Ovary (tissue), 10 donors: ENCODE measurements at places on chromosomes 2 and 18. TPM values are rescaled to one million over a fixed set of nuclear protein-coding genes. Genes with fewer than 3 reads are reported as not detected.

DNA sequence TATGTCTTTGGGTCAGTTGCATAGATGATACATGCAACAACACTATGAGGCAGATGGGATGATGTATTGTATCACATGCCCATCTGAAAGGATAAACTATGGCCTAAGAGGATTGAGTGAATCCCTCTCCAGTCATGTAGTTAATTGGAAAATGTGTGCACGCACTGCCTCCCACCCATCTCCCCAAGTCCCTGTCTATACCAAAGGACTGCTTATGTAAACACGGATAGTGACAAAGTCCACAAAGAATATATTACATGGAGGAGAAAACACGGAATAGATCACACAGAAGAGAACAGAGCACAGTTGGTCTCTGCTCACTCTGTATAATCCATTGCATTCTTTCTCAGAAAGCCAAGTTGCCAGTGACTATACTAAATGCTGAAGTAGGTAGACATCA, 82.4 kb downstream of the NCKAP5 start:
- DNase-seq: no peak

GRCh38 chr2:3545788-3546478, 12.2 kb downstream of the RNASEH1 start:
- no peak for DNase-seq

DNA sequence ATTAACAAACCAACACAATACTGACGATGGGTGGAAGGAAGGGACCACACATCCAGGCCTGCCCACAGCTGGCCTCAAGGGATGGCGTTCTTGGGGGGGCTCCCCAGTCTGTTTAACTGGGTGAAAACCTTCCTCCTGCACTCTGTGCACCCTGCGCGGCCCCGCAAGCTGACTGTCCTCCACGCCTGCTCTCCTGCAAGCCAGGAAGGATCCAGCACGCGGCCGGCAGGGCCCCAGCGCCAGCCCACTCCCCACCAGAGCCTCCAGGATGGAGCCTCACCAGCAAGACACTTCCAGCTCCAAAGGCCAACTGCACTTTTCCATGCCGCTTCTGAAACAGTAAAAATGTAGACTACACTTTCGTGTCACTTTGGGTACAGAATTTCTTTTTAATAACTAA, 135.1 kb downstream of the ZNF516 start:
- DNase-seq: no peak

- DNase-seq: no peak
These were observed 71.4 kb upstream of the FAM98A start for GRCh38 chr2:33670392-33670937.

GRCh38 chr2:226172309-226172708, 627.3 kb downstream of the IRS1 start:
- no peak for DNase-seq

GRCh38 chr2:48048476-48049171, 142.3 kb upstream of the FBXO11 start:
- no peak for DNase-seq

DNA sequence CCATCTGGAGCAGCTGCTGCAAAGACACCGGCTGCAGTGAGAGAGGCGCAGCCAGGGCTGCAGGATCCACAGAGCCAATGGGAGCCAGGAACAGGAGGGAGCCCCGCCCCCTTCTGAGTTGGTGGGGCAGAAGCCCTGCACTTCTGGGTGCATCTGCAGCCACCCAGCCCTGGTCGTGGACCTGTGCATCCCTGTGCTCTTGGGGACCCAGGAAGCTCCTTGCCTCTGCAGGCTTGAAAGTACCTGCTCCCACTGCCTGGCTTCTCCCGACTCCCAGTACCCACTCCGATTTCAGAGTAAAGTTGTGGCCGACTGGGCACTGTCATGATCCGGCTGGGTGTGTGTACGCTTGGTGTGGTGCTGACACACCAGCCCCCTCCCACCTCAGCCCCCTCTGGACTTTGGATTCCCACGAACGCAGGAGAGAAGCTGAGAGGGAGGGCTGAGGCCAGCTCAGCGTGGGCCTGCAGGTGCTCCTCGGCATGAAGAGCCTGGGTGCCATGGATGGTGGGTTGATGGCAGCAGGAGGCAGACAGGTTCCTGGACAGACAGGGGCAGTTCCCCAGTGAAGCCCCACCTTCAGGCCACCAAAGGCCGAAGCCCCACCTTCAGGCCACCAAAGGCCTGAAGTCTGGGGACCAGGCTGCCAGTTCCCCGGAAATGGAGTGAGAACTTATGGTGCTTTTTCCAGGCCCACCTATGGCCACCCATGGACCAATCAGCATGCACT, 34.9 kb downstream of the LRRTM4 start:
- no peak for DNase-seq

- no peak for DNase-seq
These were observed 31.6 kb upstream of the SNORC start for GRCh38 chr2:232838406-232838874.

DNA sequence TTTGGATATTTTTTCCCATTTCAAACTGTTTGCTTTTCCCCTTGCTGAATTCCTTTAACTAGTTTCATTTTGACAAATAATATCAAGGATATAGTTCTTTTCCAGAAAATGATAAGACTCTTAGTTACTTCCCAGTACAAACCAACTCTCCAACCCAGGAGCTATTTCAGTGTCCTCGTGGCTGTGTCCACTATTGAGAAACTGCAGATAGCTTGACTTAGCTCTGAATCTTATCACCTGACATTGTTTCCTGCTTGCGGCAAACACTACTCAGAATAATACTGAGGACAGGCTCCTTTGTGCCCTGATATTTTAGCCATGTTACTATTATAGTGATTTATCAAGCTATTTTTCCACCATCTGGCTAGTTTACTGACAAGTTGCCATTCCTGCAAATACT, 74.6 kb downstream of the KLF7 start:
- DNase-seq: no peak

- no peak for DNase-seq
These were observed 98.0 kb downstream of the CCDC138 start for GRCh38 chr2:108884619-108885018.

- no peak for DNase-seq
These were observed 4.6 kb downstream of the ACMSD start for GRCh38 chr2:134842930-134843490.

DNA sequence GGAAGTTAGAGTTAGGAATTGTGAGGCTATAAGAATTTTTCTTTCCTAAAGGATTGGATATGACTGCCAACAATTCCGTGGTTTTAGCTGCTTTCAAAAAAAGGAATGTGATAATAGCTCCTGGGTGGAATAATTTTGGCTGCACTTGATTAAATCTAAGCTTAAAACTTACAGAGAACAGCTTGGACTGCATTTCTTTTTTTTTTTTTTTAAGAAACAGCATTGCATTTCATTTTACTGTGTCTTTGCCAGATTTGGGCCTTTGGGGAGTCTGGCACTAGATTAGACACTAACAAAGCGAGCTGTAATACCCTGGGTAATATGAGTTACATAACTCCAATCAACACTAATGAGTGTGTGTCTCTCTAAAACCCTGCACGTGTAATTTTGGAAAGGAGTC, 37.8 kb upstream of the ZNF397 start:
- DNase-seq: no peak

DNA sequence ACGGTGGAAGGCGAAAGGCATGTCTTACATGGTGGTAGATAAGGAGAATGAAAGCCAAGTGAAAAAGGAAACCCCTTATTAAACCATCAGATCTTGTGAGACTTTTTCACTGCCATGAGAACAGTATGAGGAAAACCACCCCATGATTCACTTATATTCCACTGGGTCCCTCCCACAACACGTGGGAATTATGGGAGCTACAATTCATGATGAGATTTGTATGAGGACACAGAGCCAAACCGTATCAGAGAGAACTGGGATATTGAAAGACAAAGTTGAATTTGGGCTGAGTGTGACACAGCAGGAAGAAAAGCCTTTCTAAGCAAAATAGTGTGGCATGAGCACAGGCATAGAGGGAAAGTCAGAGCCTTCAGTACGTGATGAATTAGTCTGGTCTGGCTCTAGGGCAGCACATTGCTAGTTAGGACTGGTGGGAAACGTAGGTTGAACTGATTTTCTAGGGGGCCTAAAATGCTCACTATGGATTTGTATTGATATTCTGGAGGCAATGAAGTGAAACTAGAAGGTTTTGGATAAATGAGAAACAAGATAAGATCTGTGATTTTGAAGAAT, 84.8 kb upstream of the RND3 start:
- DNase-seq: no peak

GRCh38 chr18:33579349-33580215, 1.6 kb downstream of the ASXL3 start:
- no peak for DNase-seq

- DNase-seq: no peak
These were observed 290.8 kb upstream of the TANK start for GRCh38 chr2:160869411-160869810.

DNA sequence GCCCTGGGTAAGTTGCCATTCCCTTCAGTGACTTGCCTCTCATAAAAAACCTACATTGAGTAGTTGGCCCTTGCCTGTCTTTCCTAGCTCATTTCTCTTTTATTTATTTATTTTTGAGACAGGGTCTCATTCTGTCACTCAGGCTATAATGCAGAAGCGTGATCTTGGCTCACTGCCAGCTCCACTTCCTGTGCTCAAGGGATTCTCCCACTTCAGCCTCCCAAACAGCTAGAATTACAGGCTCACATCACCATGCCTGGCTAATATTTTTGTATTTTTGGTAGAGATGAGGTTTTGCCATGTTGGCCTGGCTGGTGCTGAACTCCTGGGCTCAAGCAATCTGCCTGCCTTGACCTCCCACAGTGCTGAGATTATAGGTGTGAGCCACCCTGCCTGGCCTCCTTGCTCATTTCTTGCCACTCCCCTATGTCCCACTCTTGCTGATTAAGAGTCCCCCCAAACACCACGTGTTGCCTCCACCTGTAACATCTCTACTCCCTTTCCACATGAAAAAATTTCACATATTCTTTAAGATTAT, 12.6 kb downstream of the EVA1A start:
- DNase-seq: no peak

GRCh38 chr2:60334610-60335009, 218.8 kb downstream of the BCL11A start:
- no peak for DNase-seq

- no peak for DNase-seq
These were observed 82.9 kb downstream of the DNAH7 start for GRCh38 chr2:195985741-195986140.

DNA sequence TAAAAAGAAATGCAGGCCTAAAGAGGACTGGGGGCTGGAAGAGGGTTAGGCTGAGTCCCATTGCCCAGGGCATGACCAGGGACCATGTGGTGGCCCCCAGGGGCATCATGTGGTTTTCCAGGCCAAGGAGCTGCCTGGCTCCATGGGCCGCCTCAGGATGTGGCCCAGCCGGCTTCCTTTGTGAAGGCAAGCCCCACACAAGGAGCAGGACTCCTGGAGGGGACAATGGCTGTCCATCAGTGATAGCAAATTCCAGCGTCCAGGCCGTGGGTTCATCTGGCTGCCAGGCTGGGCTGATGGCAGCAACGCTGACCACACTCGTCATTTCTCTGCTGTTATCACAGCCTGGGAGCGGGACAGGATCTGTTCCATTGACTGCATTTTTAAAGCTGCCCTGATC, 82.5 kb downstream of the GBX2 start:
- DNase-seq: no peak

DNA sequence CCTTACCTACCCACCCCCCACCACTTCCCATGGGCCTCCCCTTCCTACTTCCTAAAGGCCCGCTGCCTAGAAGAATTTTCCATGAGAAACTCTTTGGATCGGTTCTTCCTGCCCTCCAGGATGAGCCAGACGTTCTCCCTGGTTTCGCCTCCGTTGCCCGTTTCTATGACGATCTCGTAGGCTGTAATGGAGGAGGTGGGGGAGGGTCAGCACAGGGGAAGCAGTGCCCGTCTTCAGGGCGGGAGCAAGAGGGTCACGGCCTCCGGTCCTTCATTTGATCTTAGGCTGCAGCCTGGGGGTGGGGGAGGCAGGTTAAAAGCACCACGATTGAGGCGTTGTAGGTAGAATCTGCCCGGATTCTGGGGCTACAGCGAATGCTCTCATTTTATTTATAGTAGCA, 172.0 kb downstream of the LOXHD1 start:
- DNase-seq: no peak

GRCh38 chr2:43293744-43294695, 67.6 kb upstream of the ZFP36L2 start:
- DNase-seq: no peak

GRCh38 chr18:31450409-31450808, 2.9 kb downstream of the DSG3 start:
- no peak for DNase-seq

GRCh38 chr2:88600038-88600465, 27.2 kb downstream of the EIF2AK3 start:
- DNase-seq: no peak

DNA sequence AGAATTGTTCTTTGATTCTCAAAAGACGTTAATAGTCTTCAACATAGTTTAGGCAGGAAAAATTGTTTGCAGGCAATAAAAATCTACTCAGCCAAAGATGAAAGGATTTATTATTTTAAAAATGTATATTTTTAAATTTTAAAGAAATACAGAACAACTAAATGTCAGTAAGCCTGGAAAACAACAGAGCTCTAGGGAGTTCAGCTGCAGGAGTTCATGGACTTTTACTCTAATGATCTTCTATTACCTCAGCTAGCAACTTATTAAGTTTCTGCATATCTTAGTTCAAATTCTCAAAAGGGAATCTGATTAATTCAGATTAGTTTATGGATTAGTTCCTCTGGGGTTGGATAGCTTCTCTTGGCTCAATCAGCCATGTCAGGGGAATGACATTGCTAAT, 17.9 kb upstream of the XIRP2 start:
- no peak for DNase-seq

DNA sequence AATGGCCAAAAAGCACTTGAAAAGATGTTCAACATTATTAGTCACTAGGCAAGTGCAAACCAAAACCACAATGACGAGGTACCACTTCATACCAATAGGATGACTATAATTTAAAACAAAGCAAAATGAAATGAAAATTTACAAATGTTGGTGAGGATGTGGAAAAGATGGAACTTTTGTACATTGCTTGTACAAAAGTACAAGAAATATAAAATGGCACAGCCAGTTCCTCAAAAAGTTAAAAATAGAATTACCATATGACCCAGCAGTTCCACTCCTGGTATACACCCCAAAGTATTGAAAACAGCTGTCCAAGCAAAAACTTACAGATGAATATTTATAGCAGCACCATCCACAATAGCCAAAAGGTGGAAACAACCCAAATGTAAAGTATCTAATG, 107.8 kb upstream of the XPO1 start:
- DNase-seq: no peak

GRCh38 chr2:73172963-73173362, 29.4 kb upstream of the NOTO start:
- no peak for DNase-seq

DNA sequence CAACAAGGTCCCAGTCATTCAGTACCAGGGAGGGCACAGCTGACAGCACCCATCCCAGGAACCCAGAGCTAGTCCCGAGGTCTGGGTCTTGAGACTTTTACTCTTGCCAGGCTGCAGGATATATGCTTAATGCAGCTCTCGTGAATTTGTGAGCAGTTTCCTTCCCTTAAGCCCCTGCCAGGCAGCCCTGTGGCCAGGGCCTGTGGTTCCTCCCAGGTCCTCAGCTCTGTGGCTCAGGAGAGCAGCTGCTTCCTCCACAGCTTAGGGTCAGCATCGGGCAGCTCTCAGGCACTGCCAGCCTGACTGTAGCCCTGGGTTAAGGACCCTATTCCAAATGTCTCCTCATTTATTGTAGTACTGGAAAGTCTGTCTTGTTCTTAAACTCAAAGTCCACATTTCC, 1384.8 kb downstream of the RPIA start:
- no peak for DNase-seq

- DNase-seq: no peak
These were observed 283.3 kb upstream of the VWC2L start for GRCh38 chr2:214127571-214127970.

Gene DSG2
- 43.7 TPM for total RNA-seq

Gene COX7A2L
- total RNA-seq: 162 TPM

Gene MC4R
- total RNA-seq: not detected

Gene PKDCC
- 274 TPM for total RNA-seq

Gene PPIG
- 56.5 TPM for total RNA-seq

Gene CFC1
- not detected for total RNA-seq

Gene TANC1
- total RNA-seq: 30.5 TPM
